A549 treated with dexamethasone at 1 μM for 4 hours (cell line): ENCODE measurements at places on chromosomes 3 and 15. TPM values are rescaled to one million over a fixed set of nuclear protein-coding genes. Genes with fewer than 3 reads are reported as not detected.

DNAJC19 gene
- 21.1 to 23.3 TPM (median 22.5 TPM) in 5 replicates for total RNA-seq

WDR93 gene
- total RNA-seq = 0.10 to 0.27 TPM (median 0.17 TPM) in 5 replicates

MINDY4B gene
- not detected in 5 replicates for total RNA-seq

MKRN2OS gene
- total RNA-seq = not detected in 5 replicates

PPARG gene
- 34.7 to 43.2 TPM (median 40.0 TPM) in 5 replicates for total RNA-seq

LMOD3 gene
- not detected in 5 replicates for total RNA-seq

SLC9C1 gene
- total RNA-seq = not detected in 5 replicates

TF gene
- 0.50 to 2.0 TPM (median 1.2 TPM) in 5 replicates for total RNA-seq

ATP13A5 gene
- total RNA-seq = not detected in 5 replicates

PRTG gene
- total RNA-seq = 8.6 to 10.8 TPM (median 10.0 TPM) in 5 replicates

CDHR4 gene
- 0.15 to 0.26 TPM (median 0.24 TPM) in 5 replicates for total RNA-seq

CNTN6 gene
- total RNA-seq = not detected in 5 replicates

ACVR2B gene
- 1.4 to 3.4 TPM (median 2.8 TPM) in 5 replicates for total RNA-seq

SLC7A14 gene
- not detected in 5 replicates for total RNA-seq

DGKG gene
- total RNA-seq = 5.8 to 9.2 TPM (median 7.2 TPM) in 5 replicates

CASR gene
- total RNA-seq = not detected in 5 replicates

XPC gene
- 29.0 to 35.7 TPM (median 33.1 TPM) in 5 replicates for total RNA-seq

NR2E3 gene
- total RNA-seq = 0.09 to 0.41 TPM (median 0.23 TPM) in 5 replicates

TUSC7 gene
- total RNA-seq = not detected in 5 replicates

ULK4 gene
- total RNA-seq = 4.8 to 11.3 TPM (median 4.9 TPM) in 5 replicates

FBXW12 gene
- total RNA-seq = not detected in 5 replicates
